Epithelial cell of proximal tubule (primary cell): ENCODE measurements at places on chromosomes 5 and 9. TPM values are rescaled to one million over a fixed set of nuclear protein-coding genes. Genes with fewer than 3 reads are reported as not detected.
A peak's percentile ranks its signal among the peaks of the same experiment; 100 is the strongest.

Gene GRIA1
- total RNA-seq: not detected in 2 replicates

Gene WDR41
- total RNA-seq: 63.2 and 66.2 TPM in 2 replicates

Gene OR1J2
- not detected in 2 replicates for total RNA-seq

Gene ADGRD2
- total RNA-seq: not detected in 2 replicates

Gene SIT1
- not detected in 2 replicates for total RNA-seq

Gene ISL1
- not detected in 2 replicates for total RNA-seq

Gene SLC22A4
- total RNA-seq: 0.75 and 1.6 TPM in 2 replicates

GRCh38 chr5:115494570-115495289 lies 49.8 kb downstream of the FEM1C start:
- no peak for DNase-seq

DNA sequence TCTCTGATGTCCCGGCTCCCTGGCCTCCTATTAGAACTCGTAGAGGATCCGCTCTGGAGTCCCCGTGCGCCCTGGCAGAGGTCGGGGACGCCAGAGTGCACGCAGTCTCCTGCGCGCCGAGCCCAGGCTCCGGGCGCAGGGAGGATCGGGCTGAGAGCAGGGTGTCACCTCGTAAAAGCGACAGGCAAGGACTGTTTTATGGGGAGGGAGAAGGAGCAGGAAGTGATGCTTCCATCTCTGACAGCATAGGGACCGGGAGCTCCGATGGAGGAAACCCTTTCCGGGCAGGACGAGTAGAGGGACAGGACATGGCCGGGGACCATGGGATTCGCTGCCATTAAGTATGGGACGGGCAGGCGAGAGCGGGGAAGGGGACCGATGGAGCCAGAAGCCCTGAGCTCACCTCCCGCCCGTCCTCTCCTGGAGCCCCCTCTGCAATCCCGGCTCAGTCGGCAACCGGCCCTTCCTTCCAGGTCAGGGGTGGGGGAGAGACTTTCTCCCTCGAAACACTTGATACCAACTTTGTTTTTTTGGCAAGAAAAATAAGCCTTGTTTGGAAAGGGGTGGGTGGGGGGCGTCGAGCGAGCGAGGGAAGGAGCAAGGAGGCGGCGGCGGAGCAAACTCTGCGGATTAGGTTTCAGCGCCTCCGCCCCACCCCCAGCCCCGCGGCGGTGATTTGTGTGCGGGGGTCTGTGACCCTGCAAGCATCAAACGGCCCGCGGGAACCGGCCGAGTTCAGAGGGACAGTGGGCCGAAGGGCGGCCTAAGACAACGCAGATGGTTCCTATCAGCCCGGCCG lies 12.6 kb downstream of the LMX1B start:
- no peak for DNase-seq

GRCh38 chr5:79488775-79489174 lies 25.2 kb downstream of the HOMER1 start:
- DNase-seq: no peak

DNA sequence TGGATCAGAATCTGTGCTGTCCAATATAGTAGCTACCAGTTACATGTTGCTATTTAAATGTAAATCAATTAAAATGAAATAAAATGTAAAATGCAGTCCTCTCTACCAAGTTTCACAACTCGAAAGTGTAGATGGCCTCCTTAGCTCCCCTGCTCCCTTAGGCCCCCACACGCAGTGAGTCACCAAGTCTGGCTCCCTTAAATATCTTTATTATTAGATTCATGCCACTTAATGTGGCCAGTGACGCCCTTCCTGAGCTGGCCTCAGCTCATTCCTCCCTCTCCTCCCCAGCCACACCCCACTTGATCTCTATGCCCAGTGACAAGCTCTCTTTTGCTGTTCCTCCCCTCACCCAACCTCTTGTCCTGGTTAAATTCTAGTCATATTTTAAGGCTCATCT lies 88.4 kb upstream of the DNAH5 start:
- no peak for DNase-seq

GRCh38 chr9:131950487-131950886 lies 129.2 kb downstream of the MED27 start:
- no peak for DNase-seq

GRCh38 chr9:89379508-89380115 lies 61.3 kb downstream of the SECISBP2 start:
- DNase-seq: no peak

GRCh38 chr5:117103703-117104102 lies 529.1 kb upstream of the SEMA6A start:
- DNase-seq: no peak

DNA sequence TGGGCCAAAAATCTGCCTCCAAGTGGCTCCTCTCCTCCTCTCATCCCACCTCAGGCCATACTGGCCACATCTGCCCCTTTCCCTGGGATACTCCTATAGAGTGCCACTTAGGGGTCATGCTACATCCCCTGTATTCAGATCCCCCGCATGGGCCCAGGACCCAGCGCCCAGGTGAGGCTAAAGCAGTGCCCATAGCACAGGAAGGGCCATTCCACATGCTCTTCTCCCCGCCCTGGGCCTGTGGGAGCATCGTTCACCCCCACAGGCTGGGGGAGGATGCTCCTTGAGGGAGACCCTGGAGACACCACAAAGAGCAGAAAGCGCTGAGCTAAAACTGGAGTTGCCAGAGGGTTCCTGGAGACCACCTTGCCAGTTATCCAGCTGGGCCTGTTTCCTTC lies 52.5 kb upstream of the SLC25A51 start:
- no peak for DNase-seq

GRCh38 chr5:96595300-96596090 lies 66.7 kb upstream of the CAST start:
- DNase-seq: no peak

DNA sequence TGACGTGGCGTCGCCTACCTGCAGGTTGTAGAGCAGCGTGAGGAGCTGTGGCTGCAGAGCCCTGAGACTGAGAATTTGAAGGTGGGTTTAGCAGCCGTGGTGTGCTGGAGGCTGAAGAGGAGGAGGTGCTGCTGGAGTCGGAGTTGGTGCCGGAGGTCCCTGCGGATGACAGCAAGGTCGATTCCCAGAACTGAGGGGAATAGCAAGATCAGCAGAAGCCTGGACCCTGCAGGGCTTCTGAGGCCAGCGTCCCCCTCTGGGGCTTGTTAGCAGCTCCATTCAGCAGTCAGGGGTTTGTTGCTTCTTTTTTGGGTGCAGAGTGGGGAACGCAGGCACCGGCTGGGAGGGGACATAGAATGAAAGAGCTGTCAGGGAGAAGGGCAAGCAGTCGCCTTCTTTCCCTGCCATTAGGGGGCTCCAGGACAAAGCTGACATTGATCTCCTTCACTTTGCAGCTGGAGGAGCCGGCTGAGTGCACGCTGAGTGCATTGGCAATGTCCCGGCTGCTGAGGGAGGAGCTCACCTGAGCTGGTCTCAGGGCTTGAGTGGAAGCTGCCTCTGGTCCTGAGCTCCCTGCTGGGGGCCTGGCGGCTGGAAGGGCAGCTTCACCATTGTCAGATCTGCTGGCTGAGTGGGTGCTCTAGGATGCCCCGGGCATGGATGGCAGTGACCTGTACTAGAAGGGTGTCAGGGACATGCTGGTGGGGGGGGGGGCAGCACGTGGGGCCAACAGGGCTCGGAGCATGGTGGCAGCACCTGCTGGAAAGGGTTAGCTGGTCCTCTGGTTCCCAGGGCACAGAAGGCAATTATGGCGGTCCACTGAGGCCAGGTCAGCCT lies 20.8 kb downstream of the OBP2B start:
- no peak for DNase-seq

DNA sequence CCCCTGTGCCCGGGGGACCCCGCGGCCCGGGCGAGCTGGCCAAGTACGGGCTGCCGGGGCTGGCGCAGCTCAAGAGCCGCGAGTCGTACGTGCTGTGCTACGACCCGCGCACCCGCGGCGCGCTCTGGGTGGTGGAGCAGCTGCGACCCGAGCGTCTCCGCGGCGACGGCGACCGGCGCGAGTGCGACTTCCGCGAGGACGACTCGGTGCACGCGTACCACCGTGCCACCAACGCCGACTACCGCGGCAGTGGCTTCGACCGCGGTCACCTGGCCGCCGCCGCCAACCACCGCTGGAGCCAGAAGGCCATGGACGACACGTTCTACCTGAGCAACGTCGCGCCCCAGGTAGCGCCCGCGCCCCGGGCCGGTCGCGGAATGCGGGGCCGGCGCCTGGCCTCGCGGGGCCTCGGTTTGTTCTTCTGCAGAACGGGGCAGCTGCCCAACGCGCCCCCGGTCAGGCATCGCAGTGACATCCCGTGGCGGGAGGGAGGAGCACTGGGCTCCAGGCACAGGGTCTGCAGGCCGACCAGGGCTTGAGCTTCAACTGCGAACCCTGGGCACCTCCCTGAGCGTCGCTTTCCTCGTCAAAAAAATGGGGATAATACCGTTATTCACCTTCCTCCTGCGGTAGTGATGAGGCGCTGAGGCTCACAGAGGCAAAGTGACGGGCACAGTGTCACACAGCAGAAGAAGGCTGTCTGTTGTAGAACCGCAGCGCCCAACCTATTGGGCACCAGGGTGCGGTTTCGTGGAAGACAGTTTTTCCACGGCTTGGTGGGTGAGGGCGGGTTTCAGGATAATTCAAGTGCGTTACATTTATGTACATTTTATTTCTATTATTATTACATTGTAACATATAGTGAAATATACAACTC lies 777 bp downstream of the ENDOG start:
- no peak for DNase-seq

DNA sequence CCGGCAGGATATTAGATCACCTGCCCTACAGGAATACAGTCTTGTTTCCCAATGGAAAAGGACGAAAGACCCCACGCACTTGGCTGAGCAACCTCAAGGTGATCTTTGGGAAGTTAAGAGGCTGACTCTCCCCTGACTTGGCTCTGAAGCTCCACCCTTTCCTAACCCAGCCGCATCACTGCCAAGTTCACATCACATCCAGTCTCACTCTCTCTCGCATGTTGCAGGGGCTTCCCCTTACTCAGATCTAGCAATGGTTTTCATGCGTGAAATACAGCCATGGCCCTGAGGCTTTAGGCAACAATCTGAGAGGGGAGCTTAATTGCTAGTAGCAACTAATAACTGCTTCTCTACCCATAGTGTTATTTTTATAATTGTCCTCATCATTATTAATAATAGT lies 211.6 kb downstream of the DOCK8 start:
- no peak for DNase-seq

DNA sequence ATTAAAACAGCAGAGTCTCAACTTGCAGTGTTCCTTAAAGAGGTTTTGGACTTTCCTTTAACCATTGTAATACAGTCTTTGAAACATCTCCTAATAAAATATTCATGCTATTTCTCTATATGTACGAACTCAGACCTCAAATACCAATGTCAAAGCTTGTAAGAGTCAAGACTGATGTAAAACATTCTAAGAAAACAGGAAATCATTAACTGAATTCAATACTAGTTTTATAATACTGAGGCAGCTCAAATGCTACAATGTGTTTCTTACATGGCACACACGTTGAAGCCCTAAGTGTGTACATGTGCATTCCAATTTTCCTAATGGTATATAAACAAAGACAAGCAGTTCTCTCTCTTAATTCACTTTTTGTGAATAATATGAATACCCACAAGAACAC lies 11.6 kb downstream of the PSIP1 start:
- DNase-seq: no peak

DNA sequence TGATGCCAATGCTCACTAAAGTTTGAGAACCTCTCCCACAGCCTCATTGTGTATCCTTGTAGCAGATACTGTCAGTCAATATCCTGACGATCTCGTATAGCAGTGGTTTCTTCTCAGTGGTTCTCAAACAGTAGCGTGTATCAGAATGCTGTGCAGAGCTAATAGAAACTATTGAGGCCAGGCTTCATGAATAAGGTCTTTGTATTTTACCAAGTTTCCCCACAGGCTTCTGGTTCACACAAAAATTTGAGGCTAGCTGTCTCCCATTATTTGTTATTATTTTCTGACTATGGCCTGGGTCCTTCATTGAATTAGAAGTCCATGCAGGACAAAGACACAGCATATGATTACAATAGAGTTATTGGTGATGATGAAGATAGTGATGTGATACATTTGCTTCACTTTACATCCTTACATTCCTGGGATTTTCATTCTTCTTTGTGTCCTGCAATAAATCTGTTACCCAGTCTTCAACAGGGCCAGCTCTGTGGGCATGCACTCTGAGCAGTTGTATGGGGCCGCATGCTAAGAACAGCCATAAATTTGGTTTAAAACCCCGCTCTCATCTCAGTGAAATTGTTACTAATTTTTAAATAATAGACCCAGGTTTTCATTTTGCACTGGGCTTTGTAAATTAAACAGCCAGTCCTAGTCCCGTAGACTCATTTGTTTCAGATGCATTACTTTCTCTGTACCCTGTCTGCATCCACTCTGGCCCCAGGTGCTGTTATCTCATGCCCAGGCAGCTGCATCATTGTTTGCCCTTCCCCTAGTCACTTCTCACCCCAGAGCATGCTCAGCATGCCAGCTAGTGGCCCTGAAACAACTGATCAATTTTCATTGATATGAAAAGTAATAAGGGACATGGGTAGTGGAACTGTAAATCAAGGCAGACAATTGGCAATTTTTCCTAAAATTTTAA lies 199.9 kb upstream of the PIK3R1 start:
- no peak for DNase-seq

GRCh38 chr5:151459680-151460324 lies 12.4 kb downstream of the SLC36A1 start:
- peak; percentile 68 for DNase-seq

- DNase-seq: no peak
Observed at GRCh38 chr5:62167561-62168057, 138.4 kb upstream of the KIF2A start.
